ENCODE measurements at places on chromosomes 12 and 14.

- DNase-seq, result no peak
These were observed 18.0 kb upstream of the BEGAIN start for GRCh38 chr14:100605230-100605629.

- no peak for DNase-seq
These were observed 133.6 kb upstream of the NCOR2 start for GRCh38 chr12:124700810-124701592.

DNA sequence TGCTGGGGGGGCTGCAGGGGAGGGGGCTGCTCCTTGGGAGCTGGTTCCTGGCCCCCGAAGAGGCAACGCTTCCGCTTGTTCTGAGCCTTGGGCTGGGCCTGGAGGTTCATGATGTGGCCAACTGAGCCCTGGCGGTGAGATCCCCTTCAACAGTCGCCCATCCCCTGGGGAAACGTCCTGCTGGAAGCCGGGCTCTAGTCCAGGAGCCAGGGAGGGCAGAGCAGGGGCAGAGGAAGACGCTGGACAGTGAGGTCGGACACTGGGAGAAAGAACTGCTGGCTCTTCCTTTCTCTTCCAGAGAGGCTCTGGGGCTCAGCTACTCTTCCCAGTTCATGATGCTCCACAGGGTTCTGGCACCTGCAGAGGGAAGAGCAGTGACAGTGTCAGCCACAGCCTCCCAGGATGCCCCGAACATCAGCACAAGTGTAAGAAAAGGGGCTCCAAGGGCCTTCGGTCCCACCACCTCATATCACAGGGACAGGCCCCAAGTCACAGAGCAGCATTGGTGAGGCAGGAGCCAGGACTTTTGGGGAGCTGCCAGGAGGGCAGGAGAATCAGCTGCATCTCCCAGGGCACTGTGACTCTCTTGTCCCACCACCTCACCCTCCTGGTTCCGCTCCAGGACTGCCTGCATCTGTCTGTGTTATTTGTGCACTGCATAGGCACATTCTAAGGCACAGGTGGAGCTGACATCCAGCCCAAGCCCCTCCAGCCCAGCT lies 25.9 kb upstream of the PNMA1 start:
- no peak for DNase-seq

DNA sequence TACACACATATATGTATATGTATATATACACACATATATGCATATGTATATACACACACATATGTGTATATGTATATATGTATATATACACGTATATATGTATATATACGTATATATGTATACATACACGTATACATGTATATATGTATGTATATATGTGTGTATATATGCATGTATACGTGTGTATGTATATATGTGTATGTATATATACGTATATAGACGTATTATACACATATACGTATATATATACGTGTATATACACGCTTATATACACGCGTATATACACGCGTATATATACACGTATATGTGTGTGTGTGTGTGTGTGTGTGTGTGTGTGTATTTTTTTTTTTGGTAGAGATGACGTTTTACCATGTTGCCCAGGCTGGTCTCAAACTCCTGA lies 32.9 kb upstream of the ZNF740 start:
- no peak for DNase-seq

- DNase-seq, result no peak
These were observed 150.3 kb downstream of the TGFB3 start for GRCh38 chr14:75831455-75831854.

DNA sequence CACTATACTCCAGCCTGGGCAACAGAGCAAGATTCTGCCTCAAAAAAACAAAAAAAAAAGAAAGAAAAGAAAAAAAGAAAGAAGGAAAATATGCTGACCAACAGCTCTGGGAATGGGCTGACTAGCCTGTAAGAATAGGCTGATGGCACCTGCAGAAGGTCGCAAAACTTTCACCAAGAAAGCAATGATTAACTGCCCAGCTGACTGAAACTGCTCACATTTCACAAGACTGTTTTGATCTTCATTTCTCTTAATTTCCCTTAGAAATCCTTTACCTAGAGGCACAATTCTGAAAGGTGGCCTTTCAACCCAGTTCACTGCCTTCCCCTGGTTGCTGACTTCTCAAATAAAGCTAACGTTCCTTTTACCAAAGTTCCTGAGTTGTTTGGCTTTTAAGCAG lies 12.4 kb downstream of the BEST3 start:
- no peak for DNase-seq

DNA sequence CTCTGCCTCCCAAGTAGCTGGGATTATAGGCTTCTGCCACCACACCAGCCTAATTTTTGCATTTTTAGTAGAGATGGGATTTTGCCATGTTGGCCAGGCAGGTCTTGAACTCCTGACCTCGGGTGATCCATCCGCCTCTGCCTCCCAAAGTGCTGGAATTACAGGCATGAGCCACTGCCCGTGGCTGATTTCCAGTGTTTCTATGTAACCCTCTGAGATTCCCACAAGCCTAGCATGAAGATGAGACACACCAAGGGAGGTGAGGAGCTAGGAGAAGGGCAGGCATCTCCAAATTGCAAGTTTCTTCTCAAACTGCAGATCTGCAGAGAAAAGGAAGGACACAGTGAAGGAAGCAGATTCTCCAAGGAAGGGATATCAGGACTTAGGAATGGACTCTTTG lies 125.0 kb downstream of the CACNA1C start:
- no peak for DNase-seq

GRCh38 chr12:4386801-4387200 lies 7.3 kb upstream of the FGF23 start:
- DNase-seq, result no peak

GRCh38 chr14:91377700-91378652 lies 39.6 kb downstream of the CCDC88C start:
- no peak for DNase-seq

- DNase-seq, result no peak
These were observed 13.9 kb upstream of the KRT86 start for GRCh38 chr12:52260361-52261207.

GRCh38 chr12:11943919-11944700 lies 126.6 kb upstream of the BCL2L14 start:
- DNase-seq, result no peak

DNA sequence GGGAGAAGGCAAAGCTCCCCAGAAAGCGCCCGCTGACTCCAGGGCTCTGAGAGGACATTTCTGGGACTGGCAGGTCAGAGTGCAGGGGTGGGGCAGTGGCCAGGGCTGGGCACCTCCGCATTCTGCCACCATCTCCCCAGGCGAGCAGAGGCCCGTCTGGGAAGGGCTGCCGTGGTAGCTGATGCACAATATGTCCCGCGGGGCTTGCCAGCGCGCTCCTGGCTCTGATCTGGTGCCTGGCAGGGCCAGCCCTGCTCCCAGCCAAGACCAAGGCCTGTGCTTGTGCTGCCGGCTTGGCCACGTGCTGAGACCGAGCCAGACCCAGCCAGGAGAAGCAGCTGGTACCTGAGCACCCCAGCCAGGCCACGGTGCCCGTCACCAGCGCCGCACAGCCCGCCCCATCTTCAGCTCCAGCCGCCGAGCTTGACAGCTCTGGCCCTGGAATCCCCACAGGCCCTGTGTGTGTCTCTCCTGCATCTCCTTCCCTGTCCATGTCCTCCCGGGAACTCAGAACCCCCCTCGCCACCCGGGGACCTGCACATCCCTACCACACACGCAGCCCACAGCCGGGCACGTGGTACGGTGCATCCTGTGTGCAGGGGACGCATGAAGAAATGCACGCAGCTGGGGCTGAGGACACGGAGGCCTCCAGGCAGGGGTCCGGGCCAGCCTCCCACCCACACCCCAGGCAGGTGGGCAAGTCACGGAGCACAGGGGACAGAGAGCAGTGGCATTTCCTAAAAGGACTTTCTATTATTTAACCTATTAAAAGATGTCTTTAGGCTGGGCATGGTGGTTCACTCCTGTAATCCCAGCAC lies 68.6 kb upstream of the C14orf180 start:
- DNase-seq, result no peak

DNA sequence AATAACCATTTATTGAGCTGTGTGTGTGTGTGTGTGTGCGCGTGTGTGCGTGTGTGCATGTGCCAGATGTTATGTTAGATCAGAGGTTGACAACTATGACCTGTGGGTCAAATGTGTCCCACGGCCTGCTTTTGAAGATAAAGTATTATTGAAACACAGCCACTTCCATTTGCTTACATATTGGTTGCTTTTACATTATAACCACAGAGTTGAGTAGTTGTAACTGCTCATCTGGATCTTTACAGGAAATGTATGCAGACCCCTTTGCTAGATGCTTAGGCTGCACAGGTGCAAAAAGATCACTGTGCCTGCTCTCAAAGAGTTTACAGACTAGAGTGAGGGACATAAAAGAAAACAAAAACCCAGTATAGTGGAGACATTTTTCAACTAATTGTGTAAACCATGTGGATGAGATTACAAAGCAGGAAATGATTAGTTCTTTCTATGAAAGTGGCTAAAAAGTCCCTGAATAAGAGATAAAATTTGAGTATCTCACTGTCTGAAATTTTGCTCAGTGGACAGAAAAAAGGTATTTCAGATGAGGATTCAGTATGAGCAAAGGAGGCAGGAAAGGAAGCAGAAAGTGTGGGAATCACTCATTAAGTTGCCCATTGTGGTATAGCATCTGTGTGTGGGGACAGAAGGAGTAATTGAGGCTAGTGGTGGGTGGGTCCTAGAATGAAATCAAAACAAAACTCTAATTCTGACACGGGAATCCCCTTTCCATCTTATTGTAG lies 188.4 kb downstream of the PAH start:
- no peak for DNase-seq

DNA sequence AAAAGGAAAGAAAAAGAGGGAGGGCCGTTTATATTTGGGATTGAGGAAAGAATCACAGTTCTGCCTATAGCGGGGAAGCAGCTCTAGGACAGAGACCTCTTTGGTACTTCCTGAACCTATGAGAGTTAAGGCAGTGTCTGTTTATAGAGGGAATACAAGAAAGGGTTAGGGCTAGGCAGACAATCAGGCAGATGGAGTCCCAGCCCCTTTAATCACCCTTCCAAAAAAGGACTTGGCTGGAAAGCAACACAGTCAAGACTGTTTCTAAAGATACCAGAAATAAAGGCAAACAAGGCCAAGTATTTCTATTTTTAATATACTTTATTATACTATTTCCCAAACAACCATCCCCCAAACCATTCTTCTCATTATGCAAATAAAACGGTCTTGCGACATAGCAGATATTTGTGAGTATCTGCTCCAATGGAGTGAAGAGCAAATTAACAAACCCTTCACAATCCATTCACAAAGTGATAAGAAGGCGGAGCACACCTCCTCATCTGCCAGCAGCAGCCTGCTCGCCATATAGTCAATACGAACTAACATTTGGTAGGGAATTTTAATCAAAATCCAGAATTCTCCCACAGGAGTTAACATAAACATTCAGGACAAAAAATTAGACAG lies 697 bp upstream of the GRIP1 start:
- no peak for DNase-seq

DNA sequence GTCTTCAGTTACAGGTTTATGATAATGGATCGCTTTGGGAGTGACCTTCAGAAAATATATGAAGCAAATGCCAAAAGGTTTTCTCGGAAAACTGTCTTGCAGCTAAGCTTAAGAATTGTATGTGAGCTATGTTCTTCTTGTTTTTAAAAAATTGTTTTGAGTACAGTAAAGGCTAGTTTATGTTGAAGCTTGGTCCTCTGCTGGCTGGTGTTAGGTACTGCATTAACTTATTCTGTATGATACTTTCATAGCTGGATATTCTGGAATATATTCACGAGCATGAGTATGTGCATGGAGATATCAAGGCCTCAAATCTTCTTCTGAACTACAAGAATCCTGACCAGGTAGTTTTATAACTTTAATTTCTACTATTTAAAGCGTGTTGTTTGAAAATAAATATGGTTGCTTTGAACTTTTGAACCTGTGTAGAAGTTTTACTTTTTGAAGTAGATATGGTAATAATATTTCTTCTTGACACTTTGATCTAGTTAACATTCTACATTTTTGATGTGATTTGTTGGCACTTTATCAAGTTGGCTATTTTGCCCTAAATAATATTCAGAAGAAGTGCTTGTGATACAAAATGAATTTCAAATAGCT lies 55.7 kb downstream of the VRK1 start:
- no peak for DNase-seq

GRCh38 chr12:63978519-63978918 lies 134.0 kb downstream of the SRGAP1 start:
- no peak for DNase-seq

GRCh38 chr14:48693793-48694192 lies 892.4 kb downstream of the RPS29 start:
- no peak for DNase-seq

GRCh38 chr12:8087666-8088065 lies 5.6 kb downstream of the NECAP1 start:
- DNase-seq, result no peak

- no peak for DNase-seq
These were observed 21.5 kb downstream of the FAM222A start for GRCh38 chr12:109735051-109735521.

DNA sequence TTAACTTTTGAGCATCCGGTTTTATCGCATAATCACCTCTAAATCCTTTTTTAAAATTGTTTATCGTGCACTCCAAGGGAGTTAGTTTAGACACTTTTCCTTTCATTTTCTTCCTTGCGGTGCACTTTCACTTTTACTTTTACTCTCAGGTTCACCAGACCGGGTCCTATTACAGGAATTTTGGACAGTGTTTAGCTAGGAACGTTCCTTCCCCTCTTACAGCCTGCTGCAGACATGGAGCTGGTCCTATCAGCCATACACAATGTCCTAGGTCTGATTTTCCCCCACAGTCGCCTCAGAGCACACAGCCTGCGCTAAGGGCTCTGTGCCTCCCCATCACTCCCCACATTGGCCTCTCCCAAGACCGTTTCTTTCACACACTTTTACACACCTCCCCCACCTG lies 103.9 kb downstream of the ALG10 start:
- DNase-seq, result no peak

DNA sequence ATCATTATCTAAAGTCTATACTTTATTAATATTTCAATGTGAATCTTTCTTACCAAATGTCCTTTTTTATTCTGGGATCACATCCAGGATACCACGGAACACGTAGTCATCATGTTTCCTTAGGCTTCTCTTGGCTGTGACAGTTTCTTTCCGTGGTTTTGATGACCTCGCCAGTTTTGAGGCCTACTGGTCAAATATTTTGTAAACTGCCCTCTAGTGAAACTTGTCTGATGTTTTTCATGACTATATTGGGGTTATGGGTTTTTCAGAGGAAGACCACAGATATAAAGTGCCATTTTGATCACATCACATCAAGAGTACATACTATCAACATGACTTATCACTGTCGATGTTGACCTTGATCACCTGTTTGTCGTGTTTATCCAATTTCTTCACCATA lies 14.1 kb upstream of the SERPINA6 start:
- no peak for DNase-seq

- peak; percentile 36 for DNase-seq
These were observed at the start of gene RPS6KL1 for GRCh38 chr14:74922752-74923401. Gene RPS6KL1, minus strand, starts transcription at chr14:74923260. Its CDS starts 1,719 bp downstream, at chr14:74921541.

All from stimulated activated CD8-positive, alpha-beta memory T cell treated with anti-CD3 and anti-CD28 coated beads, Interleukin-2, amount 100 ng/mL, for 1 hour (primary cell).